Activated T-cell treated with anti-CD3 and anti-CD28 coated beads, Interleukin-2, amount 50 U/mL, for 4 hours (primary cell): ENCODE measurements at places on chromosomes 12 and 14.

DNA sequence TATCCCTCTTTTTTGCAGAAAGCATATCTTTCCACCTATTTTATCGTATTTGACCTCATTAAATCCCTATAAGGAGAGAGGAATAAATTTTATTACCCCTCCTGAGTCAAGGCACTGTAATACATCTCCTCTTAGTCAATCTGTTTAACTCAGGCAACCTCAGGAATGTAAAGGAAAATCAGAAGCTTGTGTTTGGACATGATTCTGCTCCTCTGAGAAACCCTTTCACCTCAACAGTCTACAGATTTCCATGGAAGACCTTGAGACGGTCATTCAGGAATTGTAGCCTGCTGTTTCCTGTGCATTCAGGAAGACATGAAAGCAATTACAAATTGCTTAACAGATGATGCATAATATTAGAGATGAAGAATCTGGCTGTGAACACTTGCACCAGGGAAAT is 360.8 kb downstream of the PAWR start:
- DNase-seq = no peak

DNA sequence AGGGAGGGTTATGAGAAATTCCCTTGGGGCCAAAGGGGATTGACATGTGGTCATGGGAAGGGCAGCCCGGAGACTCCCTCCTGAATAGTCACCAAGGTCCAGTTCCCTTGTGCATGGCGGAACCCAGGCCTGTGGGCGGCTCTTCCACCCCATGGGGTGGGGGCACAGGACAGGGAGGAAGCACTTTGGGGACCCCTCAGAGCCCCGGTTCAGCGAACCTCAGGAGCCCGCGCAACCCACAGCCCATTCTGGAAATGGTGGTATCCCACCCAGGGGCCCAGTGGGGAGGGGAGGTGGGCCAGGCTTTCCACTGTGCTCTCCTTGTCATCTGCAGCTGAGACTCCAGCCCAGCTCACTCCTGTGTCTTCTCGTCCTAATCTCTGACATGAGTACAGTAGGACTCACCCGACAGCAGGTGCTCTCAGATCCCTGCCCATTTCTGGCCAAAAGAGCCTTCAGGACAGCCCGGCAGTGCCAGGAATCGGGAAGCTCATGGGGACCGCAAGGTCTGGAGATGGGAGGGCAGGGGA is 255.2 kb upstream of the SFSWAP start:
- no peak for DNase-seq

GRCh38 chr14:104009297-104009696 is 67.0 kb upstream of the RD3L start:
- DNase-seq = no peak

- no peak for DNase-seq
Observed at GRCh38 chr12:26878661-26879119, 45.7 kb upstream of the ITPR2 start.

DNA sequence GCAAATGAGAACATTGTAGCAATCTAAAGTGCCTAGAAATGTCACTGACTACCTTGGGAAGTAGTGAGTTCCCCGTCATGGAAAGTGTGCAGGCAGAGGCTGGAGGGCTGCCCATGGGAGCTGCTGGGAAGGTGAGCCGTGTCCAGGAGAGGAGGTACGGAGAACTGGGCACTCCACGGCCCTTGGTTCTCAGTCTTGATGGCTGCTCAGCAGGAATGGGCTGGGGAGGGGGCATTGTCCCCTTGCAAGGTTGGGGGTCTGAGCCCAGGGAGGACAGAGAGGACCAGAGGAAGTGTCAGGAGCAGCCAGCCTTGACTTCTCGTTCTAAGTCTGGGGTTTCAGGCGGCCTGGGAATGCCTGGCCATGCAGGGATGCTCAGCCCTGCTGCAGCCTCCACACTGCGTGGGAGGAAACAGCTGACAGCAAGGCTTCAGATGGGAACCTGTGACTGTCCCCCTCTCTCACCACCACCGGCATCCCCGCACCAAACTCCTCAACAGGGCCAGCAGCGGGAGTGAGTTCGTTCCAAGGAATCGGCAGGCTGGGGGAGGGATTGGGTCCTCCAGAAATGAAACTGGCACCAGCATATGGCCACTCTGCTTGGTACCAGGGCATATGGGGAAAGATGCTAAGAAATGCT is 140.2 kb downstream of the BCL11B start:
- no peak for DNase-seq

DNA sequence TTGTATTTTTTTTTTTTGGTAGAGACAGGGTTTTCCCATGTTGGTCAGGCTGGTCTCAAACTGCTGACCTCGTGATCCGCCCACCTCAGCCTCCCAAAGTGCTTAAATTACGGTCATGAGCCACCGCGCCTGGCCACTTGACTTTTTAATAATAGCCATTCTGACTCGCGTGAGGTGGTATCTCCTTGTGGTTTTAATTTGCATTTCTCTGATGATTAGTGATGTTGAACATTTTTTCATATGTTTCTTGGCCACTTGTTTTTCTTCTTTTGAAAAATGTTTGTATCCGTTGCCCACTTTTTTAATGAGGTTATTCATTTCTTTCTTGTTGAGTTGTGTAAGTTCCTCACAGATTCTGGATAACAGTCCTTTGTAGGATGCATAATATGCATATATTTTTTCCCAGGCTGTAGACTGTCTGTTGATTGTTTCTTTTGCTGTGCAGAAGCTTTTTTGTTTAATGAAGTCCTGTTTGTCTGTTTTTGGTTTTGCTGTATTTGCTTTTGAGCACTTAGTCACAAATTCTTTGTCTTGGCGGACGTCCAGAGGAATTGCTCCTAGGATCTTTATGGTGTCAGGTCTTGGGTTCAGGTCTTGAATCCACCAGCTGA is 10.3 kb upstream of the PGAM5 start:
- no peak for DNase-seq

DNA sequence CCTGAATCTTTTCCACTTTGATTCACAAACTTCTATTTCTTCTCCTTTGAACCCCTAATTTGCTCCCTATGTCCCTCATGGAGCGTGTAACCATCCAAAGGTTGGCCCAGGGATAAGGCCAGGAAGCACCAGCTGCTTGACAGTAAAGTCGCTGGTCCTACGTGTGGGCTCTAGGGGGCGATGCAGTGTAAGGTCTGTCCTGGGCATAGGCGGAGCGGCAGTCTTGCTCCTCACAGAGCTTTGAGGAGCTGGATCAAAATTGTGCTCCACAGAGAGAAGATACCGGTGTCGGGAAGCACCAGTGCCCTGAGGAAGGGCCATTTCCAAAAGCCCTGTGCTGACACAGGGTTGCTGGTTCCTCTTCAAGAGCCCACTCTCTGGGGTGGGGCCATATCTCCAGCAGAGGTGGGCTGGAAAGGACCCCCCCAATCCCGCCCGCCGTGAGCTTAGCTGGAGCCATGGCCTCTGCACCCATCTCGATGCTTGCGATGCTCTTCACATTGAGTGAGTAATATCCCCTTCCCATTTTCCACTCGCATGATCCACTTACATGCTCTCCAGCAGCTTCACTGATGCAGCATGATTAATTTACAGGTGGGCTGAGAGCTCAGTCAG is 49.9 kb upstream of the OR4E1 start:
- peak; percentile 27 for DNase-seq

DNA sequence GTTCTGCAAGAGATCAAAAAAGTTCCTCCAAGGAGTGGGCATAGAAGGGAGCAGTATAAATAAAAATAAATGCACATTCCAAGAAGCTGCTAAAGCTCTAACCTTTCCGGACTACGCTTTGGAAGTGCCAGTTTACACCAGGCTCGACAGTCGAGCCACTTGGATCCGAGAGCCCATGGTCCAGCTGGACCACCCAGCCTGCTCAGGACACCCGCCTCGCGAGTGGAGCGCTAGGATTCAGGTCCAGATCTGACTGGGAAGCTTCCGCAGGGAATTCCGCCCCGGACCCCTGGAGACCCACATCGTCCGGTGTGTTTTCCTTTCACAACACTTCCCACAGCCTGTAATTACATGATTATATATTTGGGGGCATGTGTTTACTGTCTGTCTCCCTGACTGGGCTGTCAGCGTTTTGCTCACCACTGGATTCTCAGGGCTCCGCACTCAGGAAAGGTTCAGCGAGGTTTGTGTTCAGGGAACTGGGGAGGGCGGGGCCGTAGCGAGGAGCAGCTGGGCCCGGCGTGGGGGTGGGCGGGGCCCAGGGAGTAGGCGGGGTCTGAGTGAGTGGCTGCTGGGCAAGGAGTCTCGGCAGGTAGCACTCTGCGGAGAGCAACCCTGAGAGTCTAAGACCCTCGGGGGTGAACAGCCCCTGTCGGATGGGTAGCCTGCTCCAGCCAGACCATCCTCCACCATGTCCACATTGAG is 52.3 kb upstream of the TMEM263 start:
- DNase-seq = peak; percentile 77
